Nephron progenitor cell (in vitro differentiated cells): ENCODE measurements at places on chromosomes 12 and 14.

DNA sequence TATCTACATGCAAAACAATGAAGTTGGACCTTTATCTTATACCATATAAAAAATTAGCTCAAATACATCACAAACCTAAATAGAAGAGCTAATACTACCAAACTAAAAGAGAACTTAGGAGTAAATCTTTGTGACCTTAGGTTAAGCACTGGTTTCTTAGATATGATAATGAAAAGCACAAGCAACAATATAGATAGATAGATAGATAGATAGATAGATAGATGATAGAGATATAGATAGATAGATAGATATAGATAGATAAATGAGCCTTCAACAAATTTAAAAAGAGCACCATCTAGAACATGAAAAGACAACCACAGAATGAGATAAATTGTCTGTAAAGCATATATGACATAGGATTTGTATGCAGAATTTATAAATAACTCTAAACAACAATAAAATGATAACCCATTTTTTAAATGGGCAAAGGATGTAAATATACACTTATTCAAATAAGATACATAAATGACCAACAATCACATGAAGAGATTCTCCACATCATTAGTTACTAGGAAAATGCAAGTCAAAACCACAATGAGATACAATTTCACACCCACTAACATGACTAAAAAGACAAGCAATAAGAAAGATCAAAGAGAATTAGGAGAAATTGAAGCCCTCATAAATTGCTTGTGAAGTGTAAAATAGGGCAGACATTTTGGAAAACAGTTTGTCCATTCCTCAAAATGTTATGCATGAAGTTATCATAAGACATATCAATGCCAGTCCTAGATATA is 293.7 kb downstream of the BTG1 start:
- no peaks in the 10 kb centered on the region for H3K4me1 ChIP-seq
- H3K27ac ChIP-seq = no peak overlapping the region
- no peaks in the 10 kb centered on the region for H3K27me3 ChIP-seq
- DNase-seq = no peak

DNA sequence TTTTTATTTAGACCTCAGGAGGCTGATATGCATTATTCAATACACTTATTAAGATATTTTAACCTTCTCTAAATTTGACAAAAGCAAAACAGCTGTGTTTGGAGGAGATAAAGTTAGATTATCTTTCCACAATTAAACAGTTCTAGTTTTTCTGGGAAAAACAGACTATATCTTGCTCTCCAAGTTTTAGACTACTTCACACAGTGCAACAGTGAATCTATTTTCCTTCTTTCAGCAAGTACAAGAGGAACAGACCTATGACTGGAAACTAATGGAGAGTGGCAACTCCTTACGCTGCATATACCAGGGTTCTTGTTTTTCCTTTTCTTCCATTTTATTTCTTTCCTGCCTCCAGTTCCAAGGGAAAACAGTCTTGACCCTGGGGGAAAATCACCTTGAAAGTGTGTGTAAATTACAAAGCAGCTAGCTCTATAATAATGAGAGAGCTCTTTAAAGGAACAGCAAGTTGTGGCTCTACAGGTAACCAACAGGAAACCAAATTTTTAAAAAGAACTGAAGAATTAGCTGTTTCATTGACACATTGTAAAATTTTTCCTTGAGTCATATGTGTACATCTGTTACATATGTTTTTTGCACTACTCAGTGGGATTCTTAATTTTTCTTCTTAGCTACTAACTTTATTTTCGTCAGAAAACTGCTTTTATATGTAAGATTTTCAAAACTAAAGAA is 27.4 kb downstream of the DNM1L start:
- DNase-seq = no peak
- peak overlapping the region; percentile 59 for H3K27ac ChIP-seq
- H3K4me3 ChIP-seq = no peak overlapping the region
- no peaks in the 10 kb centered on the region for H3K27me3 ChIP-seq

GRCh38 chr14:101070540-101071492 is 167.3 kb upstream of the RTL1 start:
- no peaks in the 10 kb centered on the region for H3K36me3 ChIP-seq
- no peak overlapping the region for H3K27ac ChIP-seq
- no peak for DNase-seq
- peaks cover 46% of the 10 kb centered on the region for H3K4me1 ChIP-seq
- H3K27me3 ChIP-seq = peaks cover 31% of the 10 kb centered on the region

DNA sequence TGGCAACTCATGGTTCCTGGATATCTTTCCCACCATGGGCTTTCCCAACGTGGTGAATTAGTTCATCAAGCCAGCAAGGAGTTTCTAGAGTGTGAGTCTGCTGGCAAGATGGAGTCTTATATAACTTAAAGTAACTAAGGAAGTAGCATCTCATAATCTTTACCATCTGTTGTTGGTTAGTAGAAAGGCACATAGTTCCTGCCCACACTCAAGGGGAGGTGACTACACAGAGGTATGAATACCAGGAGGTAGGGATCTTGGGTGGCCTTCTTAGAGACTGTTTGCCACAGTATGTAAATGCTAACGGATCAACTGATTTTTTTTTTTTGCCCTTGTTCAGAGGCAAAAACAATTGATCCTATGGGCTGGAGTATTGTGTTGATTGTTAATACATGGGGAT is 446.9 kb downstream of the ATP23 start:
- H3K27ac ChIP-seq = no peak overlapping the region
- no peak for DNase-seq
- H3K4me3 ChIP-seq = no peak overlapping the region
- no peaks in the 10 kb centered on the region for H3K27me3 ChIP-seq

GRCh38 chr14:106185837-106186233 is 659.5 kb downstream of the TMEM121 start:
- H3K27ac ChIP-seq = no peak overlapping the region
- no peaks in the 10 kb centered on the region for H3K27me3 ChIP-seq
- no peak for DNase-seq
- H3K4me1 ChIP-seq = no peaks in the 10 kb centered on the region
- H3K36me3 ChIP-seq = no peaks in the 10 kb centered on the region

- no peak for DNase-seq
- no peak overlapping the region for H3K27ac ChIP-seq
- H3K27me3 ChIP-seq = no peaks in the 10 kb centered on the region
- H3K4me1 ChIP-seq = no peaks in the 10 kb centered on the region
- peaks cover 9% of the 10 kb centered on the region for H3K36me3 ChIP-seq
Observed at GRCh38 chr14:105582639-105583038, 56.3 kb downstream of the TMEM121 start.

DNA sequence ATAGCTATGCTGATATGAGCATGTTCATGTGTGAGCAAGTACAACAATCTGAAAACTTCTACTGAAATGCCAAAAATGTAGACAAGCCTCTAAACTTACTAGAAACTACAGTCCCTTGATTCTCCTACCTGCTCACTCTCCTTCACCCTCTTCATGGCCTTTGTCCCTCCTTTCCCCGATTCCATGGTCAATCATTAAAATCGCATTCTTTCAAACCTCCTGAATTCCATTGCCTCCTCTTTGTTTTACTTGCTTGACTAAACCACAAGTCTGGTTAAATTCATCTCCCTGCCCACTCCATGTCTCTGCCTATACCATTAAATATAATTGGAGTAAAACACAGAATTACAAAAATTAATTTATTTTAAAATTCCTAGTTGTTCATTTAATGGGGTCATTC is 33.0 kb upstream of the SSTR1 start:
- H3K4me1 ChIP-seq = no peaks in the 10 kb centered on the region
- no peak overlapping the region for H3K27ac ChIP-seq
- peaks cover 5% of the 10 kb centered on the region for H3K27me3 ChIP-seq

DNA sequence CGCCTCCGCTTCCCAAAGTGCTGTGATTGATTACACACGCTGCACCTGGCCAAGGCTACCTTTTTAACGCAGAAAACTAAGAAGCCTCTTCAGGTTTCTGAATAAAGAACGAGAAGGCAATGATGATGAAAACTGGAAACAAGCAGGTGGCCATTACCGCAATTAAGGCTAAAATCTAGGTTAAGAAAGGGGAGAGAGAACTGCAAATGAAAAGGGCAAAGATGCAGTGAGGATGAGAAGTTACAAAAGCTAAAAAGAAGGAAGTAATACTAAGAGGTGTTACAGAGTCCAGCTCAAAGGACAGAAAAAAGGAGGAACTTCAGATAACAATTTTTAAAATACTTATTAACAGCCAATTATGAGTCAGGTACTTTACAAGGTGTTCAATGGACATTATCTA is 79.7 kb downstream of the DUSP16 start:
- H3K27ac ChIP-seq = no peak overlapping the region
- no peak for DNase-seq
- H3K27me3 ChIP-seq = no peaks in the 10 kb centered on the region

GRCh38 chr14:54186821-54187763 is 209.7 kb upstream of the CDKN3 start:
- peaks cover 79% of the 10 kb centered on the region for H3K4me1 ChIP-seq
- peaks cover 3% of the 10 kb centered on the region for H3K36me3 ChIP-seq

DNA sequence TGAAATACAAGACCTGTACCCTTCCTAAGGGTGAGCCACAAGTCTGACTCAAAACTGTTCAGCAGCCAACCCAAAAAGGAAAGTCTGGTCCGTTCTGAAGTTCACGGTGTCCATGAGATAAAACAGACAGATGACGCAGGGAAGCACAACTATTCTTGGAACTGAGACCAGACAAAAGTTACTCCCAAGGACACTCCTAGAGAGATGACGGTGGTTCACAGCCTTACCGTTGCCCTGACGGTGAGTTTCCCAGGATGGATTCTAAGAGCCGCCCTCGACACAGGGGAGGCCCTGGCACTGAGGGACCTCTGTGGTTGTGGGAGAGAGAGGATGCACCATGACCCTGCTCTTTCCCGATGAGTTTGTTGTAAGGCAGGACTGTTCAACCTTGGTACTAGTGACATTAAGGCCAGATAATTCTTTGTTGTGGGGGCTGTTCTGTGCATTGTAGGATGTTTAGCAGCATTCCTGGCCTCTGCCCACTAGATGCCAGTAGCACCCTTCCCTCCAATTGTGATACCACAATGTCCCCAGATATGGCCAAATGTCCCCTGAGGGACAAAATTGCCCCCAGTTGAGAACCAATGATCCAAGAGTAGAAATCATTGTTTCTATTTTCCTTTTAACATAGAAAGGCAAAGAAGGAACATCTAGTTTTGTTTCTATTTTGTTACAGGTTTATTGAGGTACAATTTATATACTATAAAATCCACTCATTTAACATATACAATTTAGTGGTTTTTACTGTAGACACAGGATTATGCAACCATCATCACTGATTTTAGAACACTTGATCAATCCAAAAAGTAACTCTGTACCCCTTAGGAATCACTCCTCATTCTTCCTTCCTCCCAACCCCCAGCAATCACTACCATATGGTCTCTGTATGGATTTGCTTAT is 23.0 kb downstream of the OR10P1 start:
- no peak overlapping the region for H3K4me3 ChIP-seq
- peaks cover 32% of the 10 kb centered on the region for H3K27me3 ChIP-seq
- no peak overlapping the region for H3K27ac ChIP-seq
- H3K4me1 ChIP-seq = no peaks in the 10 kb centered on the region

GRCh38 chr12:6945613-6946012 is 1.8 kb downstream of the C12orf57 start:
- H3K27me3 ChIP-seq = no peaks in the 10 kb centered on the region
- no peak for DNase-seq
- peak overlapping the region; percentile 84 for H3K27ac ChIP-seq
- H3K4me3 ChIP-seq = peak overlapping the region; percentile 86

- no peak overlapping the region for H3K4me3 ChIP-seq
- H3K4me1 ChIP-seq = peaks cover 26% of the 10 kb centered on the region
- H3K27me3 ChIP-seq = peaks cover 44% of the 10 kb centered on the region
Observed at GRCh38 chr12:131682510-131682895, 28.4 kb upstream of the SFSWAP start.

GRCh38 chr14:95310635-95311380 is 8.9 kb downstream of the CLMN start:
- H3K4me1 ChIP-seq = peaks cover 32% of the 10 kb centered on the region
- DNase-seq = no peak
- H3K27ac ChIP-seq = no peak overlapping the region
- H3K4me3 ChIP-seq = no peak overlapping the region
- H3K27me3 ChIP-seq = peaks cover 20% of the 10 kb centered on the region

- no peak for DNase-seq
- H3K4me1 ChIP-seq = no peaks in the 10 kb centered on the region
- no peak overlapping the region for H3K4me3 ChIP-seq
- no peak overlapping the region for H3K27ac ChIP-seq
- peaks cover 53% of the 10 kb centered on the region for H3K27me3 ChIP-seq
- no peaks in the 10 kb centered on the region for H3K36me3 ChIP-seq
Observed at GRCh38 chr14:88798156-88798555, 5.4 kb upstream of the EML5 start.

DNA sequence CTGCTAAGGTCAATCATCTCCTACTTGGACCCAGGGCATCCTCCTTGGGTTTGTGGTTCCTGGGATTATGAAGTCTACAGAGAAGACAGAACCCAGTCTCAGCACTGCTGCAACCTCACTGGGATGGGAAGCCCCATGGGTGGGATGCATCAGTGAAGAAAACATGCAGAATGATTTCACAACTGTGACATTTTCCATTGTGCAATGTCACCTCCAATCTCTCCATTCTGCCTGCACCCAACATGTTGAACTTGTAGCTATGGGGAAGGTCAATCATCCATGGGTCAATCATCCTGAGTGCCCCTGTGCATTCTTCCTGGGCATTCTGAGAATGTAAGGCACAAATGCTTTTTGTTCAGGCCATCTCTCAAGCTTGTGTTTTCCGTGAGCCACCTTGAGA is 1004.4 kb upstream of the TMEM132C start:
- no peak for DNase-seq
- no peak overlapping the region for H3K27ac ChIP-seq
- H3K27me3 ChIP-seq = peaks cover 10% of the 10 kb centered on the region
- no peak overlapping the region for H3K4me3 ChIP-seq
- H3K36me3 ChIP-seq = no peaks in the 10 kb centered on the region
- H3K4me1 ChIP-seq = no peaks in the 10 kb centered on the region

DNA sequence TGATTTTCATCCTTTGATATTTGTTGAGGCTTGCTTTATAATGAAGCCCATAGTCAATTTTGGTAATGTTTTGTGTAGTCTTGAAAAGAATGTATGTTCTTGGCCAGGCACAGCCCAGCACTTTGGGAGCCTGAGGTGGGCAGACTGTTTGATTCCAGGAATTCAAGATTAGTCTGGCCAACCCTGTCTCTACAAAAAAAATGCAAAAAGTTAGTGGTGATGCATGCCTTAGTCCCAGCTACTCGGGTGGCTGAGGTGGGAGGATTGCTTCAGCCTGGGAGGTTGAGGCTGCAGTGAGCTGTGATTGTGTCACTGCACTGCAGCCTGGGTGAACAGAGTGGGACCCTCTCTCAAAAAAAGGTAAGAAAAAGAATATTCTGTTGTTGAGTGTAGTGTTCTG is 10.8 kb downstream of the ETNK1 start:
- DNase-seq = no peak
- peaks cover 66% of the 10 kb centered on the region for H3K36me3 ChIP-seq
- H3K27me3 ChIP-seq = no peaks in the 10 kb centered on the region
- H3K4me3 ChIP-seq = no peak overlapping the region

GRCh38 chr14:88463318-88463717 is 77.9 kb downstream of the SPATA7 start:
- H3K4me1 ChIP-seq = no peaks in the 10 kb centered on the region
- DNase-seq = no peak
- H3K36me3 ChIP-seq = peaks cover 97% of the 10 kb centered on the region
- no peak overlapping the region for H3K27ac ChIP-seq

- peaks cover 17% of the 10 kb centered on the region for H3K4me1 ChIP-seq
- H3K27me3 ChIP-seq = peaks cover 3% of the 10 kb centered on the region
- no peak overlapping the region for H3K27ac ChIP-seq
- no peak for DNase-seq
- no peak overlapping the region for H3K4me3 ChIP-seq
Observed at GRCh38 chr14:102868956-102869547, 53.4 kb upstream of the AMN start.

GRCh38 chr12:211639-212414 is 2.1 kb downstream of the SLC6A12 start:
- no peak for DNase-seq
- peak overlapping the region; percentile 25 for H3K4me3 ChIP-seq
- peaks cover 13% of the 10 kb centered on the region for H3K27me3 ChIP-seq
- H3K36me3 ChIP-seq = no peaks in the 10 kb centered on the region
- H3K27ac ChIP-seq = peak overlapping the region; percentile 54
